ENCODE measurements at places on chromosomes 4 and X. TPM values are rescaled to one million over a fixed set of nuclear protein-coding genes. Genes with fewer than 3 reads are reported as not detected.

Gene PPEF2
- total RNA-seq, result 0.21 TPM

Gene EFHC2
- 9.1 TPM for total RNA-seq

Gene KLHL8
- 8.3 TPM for total RNA-seq

Gene CSN3
- not detected for total RNA-seq

Gene TKTL2
- not detected for total RNA-seq

Gene CXCL11
- not detected for total RNA-seq

Gene GAGE12F
- total RNA-seq, result not detected

Gene PDGFC
- total RNA-seq, result 1.6 TPM

Gene STIM2
- total RNA-seq, result 100 TPM

Gene PAGE5
- total RNA-seq, result not detected

Gene CTAG1A
- total RNA-seq, result not detected

Gene MAGEA11
- not detected for total RNA-seq

Gene CT83
- total RNA-seq, result not detected

Gene CRMP1
- total RNA-seq, result not detected

Gene IL2RG
- total RNA-seq, result 506 TPM

Gene SHOX
- total RNA-seq, result not detected

Gene TEC
- 4.0 TPM for total RNA-seq

Gene TACR3
- not detected for total RNA-seq

Gene LNX1
- total RNA-seq, result not detected

Gene SUPT20HL1
- total RNA-seq, result not detected

Gene SUV39H1
- total RNA-seq, result 11.6 TPM

Gene BMX
- total RNA-seq, result not detected

Gene HHIP
- not detected for total RNA-seq

Gene TCEAL6
- not detected for total RNA-seq

Gene MAGEB6
- total RNA-seq, result not detected

Gene TAB3
- total RNA-seq, result 20.4 TPM

Gene MYL5
- 39.5 TPM for total RNA-seq

Gene PHOX2B
- not detected for total RNA-seq

Gene CSN1S1
- not detected for total RNA-seq

Gene SLC9B2
- 22.4 TPM for total RNA-seq

Gene RAB39B
- 4.7 TPM for total RNA-seq

Gene STATH
- total RNA-seq, result not detected

All from natural killer cell (primary cell).